Cardiac muscle cell (in vitro differentiated cells and primary cell): ENCODE measurements at places on chromosomes 2 and 18. TPM values are rescaled to one million over a fixed set of nuclear protein-coding genes. Genes with fewer than 3 reads are reported as not detected.

- H3K4me3 ChIP-seq: no peak overlapping the region
- no peak overlapping the region for H3K27ac ChIP-seq
- H3K36me3 ChIP-seq: no peaks in the 10 kb centered on the region
- no peaks in the 10 kb centered on the region for H3K4me1 ChIP-seq
Observed at GRCh38 chr2:211439011-211439410, 882.6 kb downstream of the CPS1 start.

GRCh38 chr18:63817441-63818051 is 42.3 kb downstream of the SERPINB7 start:
- DNase-seq: no peak
- H3K27ac ChIP-seq: no peak overlapping the region
- H3K4me1 ChIP-seq: no peaks in the 10 kb centered on the region
- no peaks in the 10 kb centered on the region for H3K36me3 ChIP-seq
- H3K27me3 ChIP-seq: no peaks in the 10 kb centered on the region

- no peak for DNase-seq
- no peak overlapping the region for H3K4me3 ChIP-seq
- H3K27me3 ChIP-seq: no peaks in the 10 kb centered on the region
- no peak overlapping the region for H3K27ac ChIP-seq
Observed at GRCh38 chr2:39918886-39919285, 139.8 kb upstream of the THUMPD2 start.

DNA sequence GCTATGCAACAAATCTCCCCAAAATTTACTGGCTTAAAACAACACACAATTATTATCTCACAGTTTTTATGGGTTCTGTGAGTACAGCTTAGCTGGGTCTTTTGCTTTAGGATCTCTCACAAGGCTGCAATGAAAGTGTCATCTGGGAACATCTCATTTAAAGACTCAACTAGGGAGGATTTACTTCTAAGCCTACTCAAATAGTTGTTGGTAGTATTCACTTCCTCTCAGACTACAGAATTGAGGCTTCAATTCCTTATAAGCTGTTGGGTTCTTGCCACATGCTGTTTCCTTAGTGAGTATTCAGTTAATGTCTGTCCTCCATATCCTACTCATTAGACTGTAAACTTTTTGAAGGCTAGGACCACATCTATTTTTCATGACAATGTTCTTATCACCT is 72.3 kb downstream of the MDH1 start:
- H3K4me3 ChIP-seq: no peak overlapping the region
- H3K27me3 ChIP-seq: no peaks in the 10 kb centered on the region
- DNase-seq: peak; percentile 82
- no peaks in the 10 kb centered on the region for H3K4me1 ChIP-seq
- H3K36me3 ChIP-seq: no peaks in the 10 kb centered on the region
- no peak overlapping the region for H3K27ac ChIP-seq

DNA sequence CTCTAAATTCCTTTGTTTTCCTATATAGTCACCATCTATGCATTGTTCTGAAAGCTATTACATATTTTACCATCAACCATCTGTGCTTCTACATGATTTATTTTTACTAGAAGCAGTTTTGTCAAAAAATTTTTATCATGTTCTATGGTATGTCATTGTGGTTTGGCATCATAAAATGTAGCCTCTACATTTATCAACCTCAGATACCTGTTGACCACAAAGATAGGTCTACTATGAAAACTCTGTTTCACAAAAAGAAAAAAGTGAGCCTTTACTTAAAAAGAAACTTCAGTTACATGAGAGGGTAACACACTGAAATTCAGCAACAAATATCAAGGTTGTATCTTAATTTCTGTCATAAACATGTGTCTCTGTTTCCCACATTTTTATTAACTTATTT is 3.7 kb downstream of the BCL2 start:
- H3K27me3 ChIP-seq: peaks cover 55% of the 10 kb centered on the region
- H3K4me3 ChIP-seq: no peak overlapping the region
- no peaks in the 10 kb centered on the region for H3K4me1 ChIP-seq
- no peaks in the 10 kb centered on the region for H3K36me3 ChIP-seq
- H3K27ac ChIP-seq: no peak overlapping the region

DNA sequence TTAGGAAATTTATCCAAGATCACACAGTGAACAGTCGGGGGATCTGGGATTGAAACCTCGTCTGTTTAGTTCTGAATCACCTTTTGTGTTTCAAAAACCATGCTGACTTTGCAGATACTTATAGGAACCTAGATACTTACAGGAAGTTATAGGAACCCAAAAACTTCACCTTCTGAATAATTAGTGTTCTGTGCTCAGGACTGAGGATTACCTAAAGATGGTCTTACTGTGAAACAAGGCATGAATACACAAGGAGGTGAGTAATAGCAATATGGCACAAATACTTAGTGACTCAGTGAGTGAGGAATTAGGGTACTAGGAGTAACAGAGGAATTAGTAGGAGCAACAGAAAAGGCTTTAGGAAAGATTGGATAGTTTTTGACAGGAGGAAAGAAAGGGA is 145.5 kb downstream of the LRATD1 start:
- H3K27ac ChIP-seq: no peak overlapping the region
- H3K4me3 ChIP-seq: no peak overlapping the region
- no peaks in the 10 kb centered on the region for H3K36me3 ChIP-seq

DNA sequence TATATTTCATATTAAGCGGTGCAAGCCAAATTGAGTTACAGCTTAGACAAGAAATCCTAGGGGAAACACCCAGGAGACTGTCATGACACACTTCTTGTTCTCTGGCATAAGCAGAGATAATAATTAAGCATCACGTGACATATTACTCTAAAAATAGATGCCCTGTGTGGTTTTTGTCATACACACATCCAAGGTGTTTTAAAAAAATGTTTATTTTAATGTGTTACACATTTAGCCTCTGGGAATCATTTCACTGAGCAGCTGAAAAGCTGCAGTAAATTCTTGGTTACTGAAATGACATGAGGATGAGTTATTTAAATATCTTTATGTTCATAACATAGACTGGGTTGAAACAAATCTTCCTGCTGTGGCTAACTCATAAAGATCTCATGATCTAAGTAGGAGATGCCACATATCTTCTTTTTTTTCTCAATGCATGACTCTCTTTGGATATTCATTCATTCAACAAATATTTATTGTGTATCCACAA is 38.0 kb upstream of the ERMN start:
- no peaks in the 10 kb centered on the region for H3K27me3 ChIP-seq
- H3K4me1 ChIP-seq: no peaks in the 10 kb centered on the region
- H3K4me3 ChIP-seq: no peak overlapping the region
- H3K36me3 ChIP-seq: no peaks in the 10 kb centered on the region

- DNase-seq: no peak
- H3K27me3 ChIP-seq: no peaks in the 10 kb centered on the region
- H3K4me1 ChIP-seq: peaks cover 17% of the 10 kb centered on the region
- H3K4me3 ChIP-seq: no peak overlapping the region
- no peak overlapping the region for H3K27ac ChIP-seq
Observed at GRCh38 chr2:80293039-80293438, 11.5 kb downstream of the LRRTM1 start.

DNA sequence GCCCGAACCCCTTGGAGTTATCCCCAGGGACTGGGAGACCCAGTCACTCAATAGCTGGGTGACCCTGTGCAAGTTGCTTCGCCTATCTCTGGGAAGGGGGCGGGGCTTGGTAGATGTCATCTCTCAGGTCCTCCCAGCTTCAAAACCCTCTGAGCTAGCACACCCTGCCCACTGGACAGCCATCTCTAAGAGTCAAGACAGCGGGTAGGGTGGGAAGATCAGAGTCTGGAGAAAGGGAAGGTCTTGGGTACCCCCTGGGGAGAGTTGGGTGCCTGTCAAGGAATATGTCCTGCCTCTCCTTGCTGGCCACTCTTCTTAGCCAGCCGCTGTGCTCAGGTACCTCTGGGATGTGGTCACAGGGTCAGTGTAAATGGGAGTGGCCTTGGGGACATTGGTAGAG is 8.0 kb downstream of the GLI2 start:
- H3K27me3 ChIP-seq: no peaks in the 10 kb centered on the region
- H3K36me3 ChIP-seq: no peaks in the 10 kb centered on the region
- H3K4me1 ChIP-seq: peaks cover 30% of the 10 kb centered on the region
- no peak overlapping the region for H3K27ac ChIP-seq

- H3K27me3 ChIP-seq: peaks cover 13% of the 10 kb centered on the region
- no peak for DNase-seq
- H3K4me1 ChIP-seq: no peaks in the 10 kb centered on the region
- H3K27ac ChIP-seq: no peak overlapping the region
Observed at GRCh38 chr2:236286873-236287545, 22.8 kb upstream of the ASB18 start.

GRCh38 chr2:145036421-145037011 is 516.6 kb upstream of the ZEB2 start:
- DNase-seq: peak; percentile 57
- no peak overlapping the region for H3K4me3 ChIP-seq
- no peak overlapping the region for H3K27ac ChIP-seq
- no peaks in the 10 kb centered on the region for H3K27me3 ChIP-seq
- H3K4me1 ChIP-seq: peaks cover 7% of the 10 kb centered on the region

DNA sequence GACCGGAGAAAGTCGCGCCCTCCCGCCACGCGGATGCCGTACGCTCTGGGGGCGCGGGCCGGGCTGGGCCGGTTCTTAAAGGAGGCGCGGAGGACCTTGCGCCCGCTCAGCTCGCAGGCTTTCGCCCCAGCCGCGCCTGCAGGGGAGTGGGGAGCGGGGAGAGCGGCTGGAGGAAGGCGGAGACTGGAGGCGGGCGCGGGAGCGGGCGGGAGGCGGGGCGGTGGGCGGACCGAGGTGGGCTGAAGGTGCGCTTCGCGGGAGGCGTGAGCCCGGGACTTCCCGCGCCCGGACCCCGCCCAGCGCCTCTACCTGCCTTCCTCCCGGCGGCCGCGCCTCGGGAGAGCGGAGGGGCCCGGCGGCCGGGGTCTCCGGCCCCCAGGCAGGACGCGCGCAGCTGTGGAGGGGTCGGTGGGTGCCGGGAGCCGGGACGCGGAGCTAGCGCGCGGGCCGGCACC is at the start of gene ADRA2B:
Gene ADRA2B (minus strand): TSS at position 148 of the 455 bp plus-strand sequence. CDS start 422 bp downstream, outside the sequence.
- peaks cover 17% of the 10 kb centered on the region for H3K4me1 ChIP-seq
- peaks cover 29% of the 10 kb centered on the region for H3K27me3 ChIP-seq
- H3K4me3 ChIP-seq: peak within 1 kb of the TSS; percentile 92
- peak; percentile 87 for DNase-seq
- H3K36me3 ChIP-seq: no peaks in the 10 kb centered on the region

DNA sequence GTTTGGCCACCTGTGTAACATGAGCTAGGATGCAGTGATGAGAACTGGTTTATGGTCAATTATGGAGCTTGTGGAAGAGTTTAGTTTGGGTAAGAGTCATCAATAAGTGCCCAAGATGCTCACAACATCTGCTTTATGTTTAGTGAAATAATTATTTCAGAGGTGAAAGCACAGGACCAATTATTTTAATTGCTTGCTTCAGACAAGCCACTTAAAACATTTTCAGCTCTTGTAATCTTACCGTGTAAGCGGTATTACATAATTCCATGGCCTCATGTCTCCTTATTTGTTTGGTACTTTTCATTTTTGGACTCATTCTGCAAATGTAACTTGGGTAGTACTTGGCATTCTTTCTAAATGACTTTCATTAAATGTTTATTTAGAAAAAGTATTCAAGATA is 5.4 kb downstream of the B3GNT2 start:
- H3K4me3 ChIP-seq: no peak overlapping the region
- H3K27me3 ChIP-seq: no peaks in the 10 kb centered on the region
- DNase-seq: no peak
- H3K36me3 ChIP-seq: no peaks in the 10 kb centered on the region

DNA sequence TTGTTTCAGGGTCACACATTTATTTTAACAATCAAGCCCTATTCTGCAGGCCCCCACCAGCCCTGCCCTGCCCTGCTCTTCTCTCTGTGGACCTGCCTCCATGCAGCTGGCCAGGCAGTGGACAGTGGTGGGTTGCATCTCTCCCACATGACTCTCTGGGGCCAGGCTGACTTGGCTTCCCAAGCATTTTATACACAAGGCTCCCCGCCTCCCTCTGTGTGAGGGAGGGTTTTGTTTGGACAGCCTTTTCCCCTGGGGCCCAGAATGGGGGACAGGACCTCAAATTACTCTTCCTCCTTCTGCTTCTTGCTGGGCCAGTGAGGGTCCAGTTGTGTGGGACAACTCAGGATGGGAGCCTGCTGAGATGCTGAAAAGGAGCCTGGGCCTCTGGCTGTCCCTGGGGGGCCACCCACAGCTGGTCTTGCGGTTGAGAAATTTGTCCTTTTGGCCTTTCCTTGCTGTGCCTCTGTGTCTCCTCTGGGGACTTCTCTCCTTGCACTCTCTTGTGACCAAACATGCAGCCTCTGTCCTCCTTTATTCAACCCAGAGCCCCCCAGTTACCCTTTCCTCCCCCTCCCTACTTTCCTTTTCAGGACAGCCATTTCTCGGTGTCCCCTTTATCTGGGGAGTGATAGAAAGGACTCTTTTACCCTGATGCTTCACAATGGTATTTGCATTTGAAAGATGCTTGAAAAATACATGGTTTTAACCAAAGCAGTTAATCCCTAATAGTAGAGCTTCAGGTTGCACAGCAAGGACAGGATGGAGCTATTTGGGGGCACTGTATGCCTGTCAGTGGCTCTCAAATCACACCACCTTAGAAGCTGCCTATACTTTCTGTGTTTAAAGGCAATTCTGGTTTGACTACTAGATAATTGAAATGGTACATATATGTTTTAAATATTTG is 151.1 kb downstream of the FHOD3 start:
- H3K27me3 ChIP-seq: no peaks in the 10 kb centered on the region
- DNase-seq: no peak
- H3K27ac ChIP-seq: peak overlapping the region; percentile 78
- no peak overlapping the region for H3K4me3 ChIP-seq
- H3K4me1 ChIP-seq: peaks cover 78% of the 10 kb centered on the region
- no peaks in the 10 kb centered on the region for H3K36me3 ChIP-seq

DNA sequence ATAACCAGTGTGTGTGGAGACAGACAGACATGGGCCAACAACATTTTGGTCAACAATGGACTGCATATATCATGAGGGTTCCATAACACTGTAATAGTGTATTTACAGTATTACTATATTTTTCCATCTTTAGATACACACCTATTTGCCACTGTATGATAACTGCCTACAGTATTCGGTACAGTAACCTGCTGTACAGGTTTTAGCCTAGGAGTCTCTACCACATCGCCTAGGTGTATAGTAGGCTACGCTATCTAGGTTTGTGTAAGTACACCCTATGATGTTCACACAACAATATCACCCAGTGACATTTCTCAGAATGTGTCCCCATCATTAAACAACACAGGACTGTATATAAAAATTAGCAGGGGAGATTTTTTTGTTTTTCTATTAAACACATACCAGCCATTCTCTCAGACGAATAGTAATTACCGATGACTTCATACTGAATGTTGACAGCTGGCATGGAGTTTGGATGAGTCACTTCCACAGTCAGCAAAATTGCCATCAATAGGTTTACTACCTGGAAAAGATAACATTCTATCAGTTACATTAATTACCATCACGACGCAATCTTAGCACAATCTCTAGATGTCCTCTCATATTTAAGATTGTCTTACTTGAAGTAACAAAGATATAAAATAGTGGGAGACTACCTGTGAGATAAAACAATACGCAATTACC is 10.8 kb downstream of the LAPTM4A start:
- H3K27ac ChIP-seq: no peak overlapping the region
- no peaks in the 10 kb centered on the region for H3K27me3 ChIP-seq
- H3K4me1 ChIP-seq: peaks cover 33% of the 10 kb centered on the region
- peaks cover 36% of the 10 kb centered on the region for H3K36me3 ChIP-seq
- DNase-seq: no peak

Gene GCG
- polyA plus RNA-seq: not detected in 2 replicates

Gene PRSS56
- polyA plus RNA-seq: 0.07 TPM in 1 of 2 replicates, not detected in the other

Gene LIMS4
- polyA plus RNA-seq: 0.31 and 3.1 TPM in 2 replicates

Gene CRYGC
- not detected in 2 replicates for polyA plus RNA-seq

Gene LRP1B
- polyA plus RNA-seq: 1.00 and 1.2 TPM in 2 replicates

Gene CD226
- polyA plus RNA-seq: 0.02 TPM in 1 of 2 replicates, not detected in the other

Gene REG1B
- polyA plus RNA-seq: not detected in 2 replicates

Gene KCNG2
- 0.15 and 0.26 TPM in 2 replicates for polyA plus RNA-seq

Gene HK2
- polyA plus RNA-seq: 77.3 and 94.6 TPM in 2 replicates

Gene DPP4
- polyA plus RNA-seq: 0.09 TPM in 1 of 2 replicates, not detected in the other
